MM.1S (cell line): ENCODE measurements at places on chromosomes 7 and 10.
A peak's percentile ranks its signal among the peaks of the same experiment; 100 is the strongest.

DNA sequence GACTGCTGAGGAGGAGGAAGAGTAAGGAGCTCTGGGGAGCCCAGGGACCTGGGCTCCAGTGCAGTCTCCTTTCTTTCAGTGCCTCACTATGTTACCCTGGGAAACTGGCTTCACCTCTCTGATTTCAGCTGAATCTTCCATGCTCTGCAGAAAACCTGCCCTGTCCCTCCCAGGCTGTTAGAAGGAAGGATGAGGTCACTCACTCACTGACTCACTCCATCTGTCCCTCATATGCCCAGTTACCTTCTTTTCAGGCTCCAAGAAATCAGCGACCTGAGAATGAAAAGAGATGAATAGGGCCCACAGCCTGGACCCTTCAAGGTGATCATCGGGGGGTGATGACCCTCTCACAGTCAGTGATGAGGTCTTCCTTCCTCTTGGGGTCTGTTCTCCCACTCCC is 481 bp downstream of the SFTPA2 start:
- DNase-seq: no peak
- H3K4me1 ChIP-seq: peaks cover 16% of the 10 kb centered on the region
- H3K27ac ChIP-seq: no peak overlapping the region
- no peak overlapping the region for H3K4me3 ChIP-seq
- no peaks in the 10 kb centered on the region for H3K27me3 ChIP-seq

- H3K36me3 ChIP-seq: no peaks in the 10 kb centered on the region
- no peak for DNase-seq
- H3K27ac ChIP-seq: no peak overlapping the region
- no peaks in the 10 kb centered on the region for H3K27me3 ChIP-seq
These were observed 165.0 kb downstream of the ITGB1 start for GRCh38 chr10:32793033-32793432.

DNA sequence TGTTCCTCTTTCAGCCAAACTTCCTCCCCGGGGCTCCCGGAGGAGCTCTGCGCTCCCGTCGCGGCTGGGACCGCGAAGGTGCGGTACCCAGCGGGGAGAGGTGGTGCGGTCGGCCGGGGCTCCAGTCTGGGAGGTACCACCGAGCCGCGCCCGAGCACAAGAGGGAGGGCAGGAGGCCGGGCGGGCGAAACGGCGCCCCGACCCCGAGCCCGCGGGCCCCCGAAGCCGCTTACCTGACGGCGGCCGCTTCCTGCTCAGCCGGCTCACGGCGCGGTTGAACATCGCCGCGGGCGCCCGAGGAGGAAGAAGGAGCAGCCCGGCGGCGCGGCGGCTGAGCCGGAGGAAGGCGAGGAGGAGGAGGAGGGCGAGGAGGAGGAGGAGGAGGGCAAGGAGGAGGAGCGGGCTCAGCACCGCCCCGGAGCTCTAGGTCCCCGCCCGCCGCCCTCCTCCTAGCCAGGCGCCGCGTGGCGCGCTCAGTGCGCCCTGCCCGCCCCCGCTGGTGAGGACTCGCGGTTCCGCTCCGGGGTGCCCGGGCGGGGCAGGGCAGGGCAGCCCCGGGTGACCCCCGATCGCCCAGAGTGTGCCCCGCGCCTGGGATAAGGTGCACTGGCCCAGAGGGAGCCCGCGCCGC is at the start of gene RGS10:
Gene RGS10, minus strand, starts transcription at position 363 of the 631 bp plus-strand sequence. Its CDS starts 81 bp downstream, at position 282.
- no peaks in the 10 kb centered on the region for H3K4me1 ChIP-seq
- H3K27me3 ChIP-seq: no peaks in the 10 kb centered on the region
- peak within 1 kb of the TSS; percentile 86 for H3K4me3 ChIP-seq
- H3K27ac ChIP-seq: peak within 1 kb of the TSS; percentile 52; the same call in 1 of the 2 replicates
- no peaks in the 10 kb centered on the region for H3K36me3 ChIP-seq
- DNase-seq: peak; percentile 86

GRCh38 chr7:46854958-46855473 is 726.9 kb downstream of the TNS3 start:
- no peaks in the 10 kb centered on the region for H3K27me3 ChIP-seq
- H3K27ac ChIP-seq: no peak overlapping the region
- H3K4me1 ChIP-seq: no peaks in the 10 kb centered on the region
- no peak overlapping the region for H3K4me3 ChIP-seq

GRCh38 chr10:95819620-95820329 is 63.8 kb downstream of the ENTPD1 start:
- DNase-seq: no peak
- H3K27me3 ChIP-seq: no peaks in the 10 kb centered on the region
- H3K27ac ChIP-seq: no peak overlapping the region
- no peaks in the 10 kb centered on the region for H3K4me1 ChIP-seq
- H3K4me3 ChIP-seq: no peak overlapping the region
- H3K36me3 ChIP-seq: no peaks in the 10 kb centered on the region

- DNase-seq: no peak
- no peak within 1 kb of the TSS for H3K27ac ChIP-seq
- peaks cover 14% of the 10 kb centered on the region for H3K4me1 ChIP-seq
- no peaks in the 10 kb centered on the region for H3K27me3 ChIP-seq
- no peak within 1 kb of the TSS for H3K4me3 ChIP-seq
- H3K36me3 ChIP-seq: no peaks in the 10 kb centered on the region
These were observed at the start of gene GPNMB for GRCh38 chr7:23246555-23246954. Gene GPNMB, plus strand, starts transcription at chr7:23246775. Its CDS starts 83 bp downstream, at chr7:23246858.

DNA sequence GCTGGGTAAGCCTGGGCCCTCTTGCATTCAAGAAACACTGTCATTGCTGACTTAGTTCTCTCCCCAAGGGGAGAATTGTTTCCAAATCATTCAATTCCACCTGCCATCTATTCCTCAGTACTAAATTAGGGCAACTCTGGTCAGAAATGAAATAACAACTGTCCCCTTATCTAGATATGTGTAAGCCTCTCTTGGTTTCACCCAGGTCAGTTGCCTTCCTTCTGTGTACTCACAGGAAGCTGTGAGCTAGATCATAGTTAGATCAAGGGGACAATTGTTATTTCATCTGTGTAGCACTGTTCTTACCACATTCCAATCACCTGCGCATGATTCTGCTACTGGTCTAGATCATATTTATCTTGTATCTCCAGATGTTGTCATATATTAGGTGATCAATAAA is 483.0 kb upstream of the SORCS1 start:
- H3K4me1 ChIP-seq: no peaks in the 10 kb centered on the region
- H3K4me3 ChIP-seq: no peak overlapping the region
- H3K27me3 ChIP-seq: no peaks in the 10 kb centered on the region
- no peak overlapping the region for H3K27ac ChIP-seq

DNA sequence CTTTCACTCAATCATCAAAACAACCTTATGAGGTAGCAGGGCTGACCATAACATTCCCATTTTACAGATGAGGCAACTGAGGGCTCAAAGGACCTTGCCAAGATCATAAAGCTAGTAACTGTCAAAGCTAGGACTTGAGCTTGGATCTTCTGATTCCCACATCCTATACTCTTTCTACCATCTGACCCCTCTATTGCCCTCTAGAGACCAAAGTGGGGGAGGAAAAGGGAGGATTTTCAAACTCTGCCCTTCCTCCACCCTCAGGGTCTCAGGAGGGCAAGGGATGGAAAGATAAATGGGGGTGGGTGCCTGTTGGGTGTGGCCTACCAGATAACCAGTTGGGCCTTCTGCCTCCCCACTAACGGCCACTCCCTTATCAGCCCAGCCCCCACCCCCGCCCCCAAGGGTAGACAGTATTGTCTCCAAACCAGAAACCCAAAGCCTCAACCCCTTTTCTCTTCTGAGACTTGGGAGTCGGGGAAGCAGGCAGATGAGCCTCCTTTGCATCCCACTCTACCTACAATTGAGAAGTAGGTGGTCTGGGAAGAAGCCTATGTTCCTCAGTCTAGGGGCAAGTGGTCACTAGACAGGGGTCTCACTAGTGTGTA is 7.9 kb downstream of the LDB1 start:
- peaks cover 30% of the 10 kb centered on the region for H3K4me1 ChIP-seq
- H3K27me3 ChIP-seq: no peaks in the 10 kb centered on the region
- peaks cover 3% of the 10 kb centered on the region; the same call in 1 of the 2 replicates for H3K36me3 ChIP-seq
- no peak overlapping the region for H3K4me3 ChIP-seq

GRCh38 chr7:151769188-151769821 is 107.6 kb downstream of the PRKAG2 start:
- no peak overlapping the region for H3K4me3 ChIP-seq
- no peaks in the 10 kb centered on the region for H3K4me1 ChIP-seq
- H3K36me3 ChIP-seq: no peaks in the 10 kb centered on the region

DNA sequence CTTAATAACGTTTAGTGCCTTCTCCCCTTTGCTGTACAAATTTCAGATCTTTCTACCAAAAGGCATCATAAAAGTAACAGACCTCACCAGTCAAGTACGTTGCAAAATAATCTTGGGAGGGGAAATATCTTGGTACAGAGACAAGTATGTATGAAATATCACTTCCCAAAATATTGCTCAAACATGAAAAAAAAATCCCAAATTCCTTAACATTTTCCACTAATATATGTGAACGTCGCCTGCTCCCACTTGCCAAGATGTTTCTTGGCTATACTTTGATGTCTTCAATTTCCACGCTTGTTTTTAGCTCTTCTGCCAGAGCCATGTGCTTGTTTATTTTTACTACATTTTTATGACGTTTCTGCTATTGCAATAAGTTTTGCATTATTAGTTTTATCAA is 223.5 kb downstream of the PLXNA4 start:
- no peak overlapping the region for H3K27ac ChIP-seq
- no peak for DNase-seq
- H3K4me1 ChIP-seq: no peaks in the 10 kb centered on the region
- no peaks in the 10 kb centered on the region for H3K27me3 ChIP-seq

DNA sequence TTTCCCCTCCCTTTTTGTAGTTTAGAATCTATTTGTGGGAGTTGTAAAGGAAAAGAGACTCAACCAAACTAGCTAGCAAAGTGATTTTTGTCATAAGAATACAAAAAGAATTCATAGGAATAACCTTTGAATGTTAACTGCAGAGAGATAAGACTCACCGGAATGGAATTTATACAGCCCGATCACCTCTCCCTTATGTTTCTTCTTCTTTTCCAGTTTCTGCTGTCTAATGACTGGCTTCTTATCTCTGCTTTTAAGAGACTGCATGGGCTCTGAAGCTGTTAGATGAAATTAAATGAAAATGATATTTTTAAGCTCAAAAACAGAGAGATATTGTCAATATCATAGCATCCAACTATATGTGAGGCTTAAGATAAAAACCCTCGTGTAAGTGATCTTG is 1095.9 kb downstream of the REEP3 start:
- no peak for DNase-seq
- no peak overlapping the region for H3K27ac ChIP-seq
- no peaks in the 10 kb centered on the region for H3K27me3 ChIP-seq
- no peaks in the 10 kb centered on the region for H3K36me3 ChIP-seq

DNA sequence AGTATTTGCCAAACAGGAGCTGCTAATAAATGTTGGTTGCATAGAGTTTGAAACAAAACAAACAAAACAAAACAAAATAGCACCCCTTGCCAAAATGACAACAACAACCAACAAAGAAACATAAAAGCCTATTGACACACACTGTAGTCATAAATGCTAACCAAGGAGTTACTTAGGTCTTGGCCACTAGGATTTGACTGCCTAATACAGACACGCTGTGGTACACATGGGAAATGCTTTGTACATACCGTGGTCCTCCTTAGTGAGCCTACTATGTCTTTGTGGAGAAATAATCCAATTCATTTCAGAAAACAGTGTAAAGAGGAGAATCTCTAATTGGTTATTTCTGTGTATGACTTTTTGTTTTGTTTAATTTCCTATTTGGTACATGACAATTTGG is 53.2 kb upstream of the MTPN start:
- H3K27ac ChIP-seq: no peak overlapping the region
- no peak overlapping the region for H3K4me3 ChIP-seq
- no peak for DNase-seq
- H3K36me3 ChIP-seq: no peaks in the 10 kb centered on the region

DNA sequence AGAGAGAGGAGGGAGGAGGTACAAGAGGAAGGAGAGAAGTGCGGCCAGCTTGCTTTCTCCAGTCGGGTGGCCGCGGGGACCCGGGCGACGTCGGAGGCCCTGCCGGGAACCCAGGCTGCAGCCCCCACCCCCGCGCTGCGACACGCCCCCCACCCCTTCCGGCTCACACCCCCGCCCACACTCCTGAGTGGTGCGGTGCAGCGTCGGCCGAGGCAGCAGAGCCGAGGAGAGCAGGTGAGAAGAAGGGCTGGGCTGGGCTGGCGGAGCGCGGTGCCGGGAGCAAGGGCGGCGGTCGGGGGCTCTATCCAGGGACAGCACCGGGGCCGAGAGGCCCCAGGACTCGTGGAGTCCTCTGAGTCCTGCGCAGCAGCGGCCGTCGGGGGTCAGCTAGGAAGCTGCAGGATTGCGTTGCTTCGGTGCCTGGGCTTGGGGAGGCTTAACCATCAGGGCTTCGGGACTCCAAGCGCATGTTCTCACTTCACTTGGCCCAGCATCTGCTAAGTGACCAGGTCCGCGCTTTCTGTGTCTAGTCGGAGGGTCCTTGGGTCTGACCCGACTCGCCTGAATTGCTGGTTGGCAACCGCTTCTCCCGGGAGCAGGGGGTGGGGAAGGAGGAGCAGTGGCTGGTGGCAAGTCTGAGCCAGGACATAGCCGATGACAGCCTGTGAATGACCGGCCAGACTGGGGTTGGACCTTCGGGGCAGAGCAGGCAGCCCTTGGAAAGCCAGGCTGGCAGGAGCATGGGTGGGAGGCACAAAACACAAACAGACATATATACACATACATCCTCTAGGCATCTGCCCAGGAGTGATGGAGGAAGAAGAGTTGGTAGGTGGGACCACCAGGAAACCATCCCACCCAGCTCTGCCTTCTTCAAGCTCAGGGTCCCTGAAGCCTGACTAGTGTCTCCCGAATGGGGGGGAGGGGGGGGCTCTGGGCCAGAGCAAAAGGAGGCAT is 683 bp downstream of the CHAT start:
- no peak overlapping the region for H3K27ac ChIP-seq
- H3K4me1 ChIP-seq: no peaks in the 10 kb centered on the region
- no peak overlapping the region for H3K4me3 ChIP-seq
- H3K36me3 ChIP-seq: no peaks in the 10 kb centered on the region

- no peaks in the 10 kb centered on the region for H3K4me1 ChIP-seq
- no peak overlapping the region for H3K4me3 ChIP-seq
- no peaks in the 10 kb centered on the region for H3K36me3 ChIP-seq
- H3K27me3 ChIP-seq: no peaks in the 10 kb centered on the region
- no peak overlapping the region for H3K27ac ChIP-seq
- DNase-seq: no peak
These were observed 38.2 kb upstream of the SLC26A4 start for GRCh38 chr7:107622429-107622828.

DNA sequence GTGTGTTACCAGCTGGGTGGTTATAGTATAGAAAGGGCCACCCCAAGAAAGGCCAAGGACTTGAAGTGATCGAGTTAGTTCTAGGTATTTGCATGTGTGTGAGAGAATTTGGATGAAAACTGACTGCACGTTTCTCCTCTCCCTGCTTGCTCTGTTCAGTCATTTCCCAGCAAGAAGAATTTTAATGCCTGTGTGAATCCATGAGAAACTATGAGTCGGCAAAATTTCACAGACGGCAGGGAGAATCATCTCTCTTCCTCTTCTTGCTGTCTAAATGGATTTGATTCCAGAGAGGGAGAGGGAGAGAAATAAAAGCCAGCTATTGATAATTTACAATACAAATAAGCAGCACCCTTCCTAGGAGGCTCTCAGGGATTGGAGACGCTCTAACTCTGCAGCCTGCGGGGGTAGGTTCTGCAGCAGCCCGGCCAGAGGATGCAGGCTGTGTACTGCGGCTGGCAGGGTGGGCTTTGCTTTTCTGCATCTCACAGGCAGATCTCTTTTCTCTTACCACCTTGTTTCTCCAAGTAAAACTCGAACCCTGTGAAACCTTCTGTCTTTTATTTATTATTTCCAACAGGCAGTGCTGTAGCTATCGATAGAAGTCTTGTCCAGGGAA is 183.6 kb downstream of the TCF7L2 start:
- H3K27ac ChIP-seq: no peak overlapping the region
- no peak for DNase-seq
- peaks cover 3% of the 10 kb centered on the region; the same call in 1 of the 2 replicates for H3K27me3 ChIP-seq
- no peak overlapping the region for H3K4me3 ChIP-seq

- H3K27ac ChIP-seq: no peak overlapping the region
- no peak overlapping the region for H3K4me3 ChIP-seq
- H3K4me1 ChIP-seq: no peaks in the 10 kb centered on the region
These were observed 181.4 kb downstream of the JCAD start for GRCh38 chr10:29877793-29878491.
